ENCODE measurements at places on chromosomes 16 and 17.

GRCh38 chr17:57667461-57667923, 77.6 kb downstream of the CCDC182 start:
- DNase-seq = no peak

GRCh38 chr16:12532871-12533610, 270.6 kb downstream of the CPPED1 start:
- DNase-seq = peak; percentile 69

- no peak for DNase-seq
Observed at GRCh38 chr17:31385428-31386285, 5.8 kb upstream of the RAB11FIP4 start.

GRCh38 chr16:85369741-85370528, 243.2 kb upstream of the GSE1 start:
- DNase-seq = peak; percentile 61

DNA sequence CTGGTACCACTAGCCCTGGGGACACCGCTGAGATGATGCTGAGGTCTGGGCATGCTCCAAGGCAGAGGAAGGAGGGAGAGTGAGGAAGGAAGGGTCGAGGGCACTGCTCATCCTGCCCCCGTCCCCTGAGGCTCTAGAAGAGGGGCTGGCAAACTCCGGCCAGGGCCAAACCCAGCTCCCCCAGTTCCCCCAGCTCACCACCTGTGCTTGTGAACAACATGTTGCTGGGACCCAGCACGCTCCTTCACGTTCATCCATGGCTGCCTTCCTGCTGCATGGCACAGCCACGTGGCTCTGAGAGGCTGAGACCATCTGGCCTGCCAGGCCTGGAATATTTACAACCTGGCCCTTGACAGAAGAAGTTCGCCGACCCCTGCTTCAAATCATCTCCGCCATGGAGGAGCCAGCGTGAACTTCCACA, 81.2 kb downstream of the RBFOX3 start:
- no peak for DNase-seq

- no peak for DNase-seq
Observed at GRCh38 chr17:16286947-16287562, 66.2 kb downstream of the CENPV start.

GRCh38 chr17:61770752-61771533, 92.4 kb downstream of the BRIP1 start:
- no peak for DNase-seq

GRCh38 chr16:84324434-84325262, 30.0 kb downstream of the WFDC1 start:
- no peak for DNase-seq

DNA sequence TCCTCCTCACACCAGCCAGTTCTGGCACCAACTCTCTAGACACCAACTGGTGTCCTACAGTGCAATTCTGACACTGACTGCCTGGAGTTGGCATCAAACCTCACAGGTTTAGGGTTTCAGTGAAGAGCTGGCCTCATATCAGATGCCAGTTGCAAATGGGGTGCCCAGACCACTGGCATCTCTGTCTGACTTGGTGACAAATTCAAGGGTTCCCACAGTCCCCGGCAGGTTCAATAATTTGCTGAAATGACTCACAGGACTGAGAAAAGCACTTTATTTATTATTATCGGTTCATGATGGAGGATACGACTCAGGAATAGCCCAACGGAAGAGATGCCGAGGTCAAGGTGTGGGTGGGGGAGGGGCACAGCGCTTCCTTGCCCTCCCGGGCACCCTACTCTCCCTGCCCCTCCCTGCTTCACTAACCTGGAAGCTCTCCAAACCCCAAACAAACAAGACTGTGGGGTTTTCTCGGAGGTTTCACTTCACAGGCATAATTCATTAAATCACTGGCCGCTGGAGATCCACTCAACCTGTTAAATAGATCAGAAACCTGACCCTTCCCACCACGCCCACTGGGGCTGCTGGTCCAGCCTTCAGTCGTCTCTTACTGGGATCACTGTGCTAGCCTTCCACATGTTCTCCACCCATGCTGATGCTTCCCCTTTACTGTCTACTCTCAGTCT, 1.7 kb upstream of the NLRP1 start:
- DNase-seq = peak; percentile 39

DNA sequence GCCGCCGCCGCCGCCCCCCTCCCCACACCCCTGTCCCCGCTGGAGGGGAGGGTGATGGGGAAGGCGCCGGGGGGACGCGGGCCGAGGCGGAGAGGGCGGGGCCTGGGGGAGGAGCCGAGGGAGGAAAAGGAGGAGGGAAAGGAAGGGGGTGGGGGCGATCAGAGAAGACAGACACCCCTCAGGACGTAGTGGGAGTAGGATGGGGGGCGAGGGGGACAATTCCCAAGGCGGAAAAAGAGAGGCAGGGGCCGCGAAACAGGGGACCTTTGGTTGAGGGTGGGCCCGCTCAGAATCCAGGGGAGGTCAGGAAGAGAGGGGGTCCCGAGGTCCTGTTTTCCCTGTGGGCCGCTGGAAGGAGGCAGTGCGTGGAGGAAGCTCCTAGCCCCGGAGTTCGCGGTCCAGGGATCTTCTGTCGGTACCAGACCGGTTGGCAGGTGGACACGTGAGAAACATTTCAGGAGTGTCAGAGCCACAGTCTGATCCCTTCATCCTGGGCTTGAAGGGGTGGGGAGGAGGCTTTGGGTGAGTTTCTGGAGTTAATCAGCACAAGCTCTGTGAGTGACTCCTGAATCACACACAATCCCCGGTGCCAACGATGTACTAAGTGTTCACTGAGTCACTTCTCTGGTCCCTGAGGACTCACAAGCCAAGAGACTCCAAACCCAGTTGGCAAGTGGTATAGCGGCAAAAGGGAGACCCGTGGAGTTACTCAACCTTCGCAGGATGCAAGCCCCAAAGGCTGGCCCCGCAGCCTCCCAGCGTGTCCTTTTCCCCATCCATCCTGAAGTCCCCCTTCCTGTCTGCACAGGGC, at the start of gene XYLT1:
TSS of gene XYLT1 (minus strand) at position 53 of the 811 bp plus-strand sequence. CDS start 164 bp downstream, outside the sequence.
- DNase-seq = peak; percentile 59

GRCh38 chr17:68314916-68315535, 23.7 kb downstream of the ARSG start:
- no peak for DNase-seq

GRCh38 chr17:8855477-8856204, 11.8 kb downstream of the PIK3R6 start:
- no peak for DNase-seq

GRCh38 chr16:67419502-67419901, 3.2 kb upstream of the ZDHHC1 start:
- DNase-seq = no peak

DNA sequence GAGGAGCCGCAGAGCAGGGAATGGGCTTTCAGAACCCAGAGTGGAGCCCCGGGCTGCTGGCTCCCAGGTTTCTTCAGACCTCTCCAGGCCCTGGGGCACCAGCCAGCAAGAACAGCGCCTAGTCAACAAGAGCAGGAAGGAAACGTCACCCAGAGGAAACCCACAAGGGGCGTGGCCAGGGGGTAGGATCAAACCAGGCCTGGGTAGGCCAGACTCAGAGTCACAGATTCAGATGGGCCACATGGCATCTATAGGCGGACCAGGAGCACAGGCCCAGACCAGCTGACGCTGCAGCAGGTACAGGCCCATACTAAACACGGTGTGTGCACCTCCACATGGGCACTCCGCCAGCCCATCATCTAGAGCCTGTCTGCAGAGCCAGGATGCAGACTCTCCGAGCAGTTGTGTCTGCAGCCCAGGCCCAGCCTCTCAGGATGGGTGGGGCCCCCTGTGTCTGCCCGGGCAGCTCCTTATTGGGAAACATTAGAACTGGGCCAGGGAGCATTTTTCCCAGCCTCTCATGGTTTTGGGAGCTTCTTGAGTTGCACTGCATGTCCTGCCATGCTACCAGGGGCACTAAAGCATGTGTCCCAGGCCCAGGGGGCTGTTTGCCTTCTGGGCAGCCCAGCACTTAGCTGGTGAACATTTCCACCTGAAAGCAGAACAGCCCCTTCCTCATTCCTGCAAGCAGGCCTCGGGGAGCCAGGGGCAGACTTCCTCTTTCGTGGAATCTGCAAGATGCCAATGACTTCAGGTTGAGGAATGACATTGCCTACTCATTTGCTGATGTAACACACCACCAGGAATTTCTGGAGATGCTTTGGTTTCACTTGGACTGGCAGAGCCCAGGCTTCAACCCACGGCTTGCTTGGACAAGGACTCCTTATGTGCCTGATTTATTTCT, at the start of gene NLRP1:
TSS of gene NLRP1 (minus strand) at position 127 of the 904 bp plus-strand sequence. CDS start 552 bp downstream, outside the sequence.
- DNase-seq = peak; percentile 95

DNA sequence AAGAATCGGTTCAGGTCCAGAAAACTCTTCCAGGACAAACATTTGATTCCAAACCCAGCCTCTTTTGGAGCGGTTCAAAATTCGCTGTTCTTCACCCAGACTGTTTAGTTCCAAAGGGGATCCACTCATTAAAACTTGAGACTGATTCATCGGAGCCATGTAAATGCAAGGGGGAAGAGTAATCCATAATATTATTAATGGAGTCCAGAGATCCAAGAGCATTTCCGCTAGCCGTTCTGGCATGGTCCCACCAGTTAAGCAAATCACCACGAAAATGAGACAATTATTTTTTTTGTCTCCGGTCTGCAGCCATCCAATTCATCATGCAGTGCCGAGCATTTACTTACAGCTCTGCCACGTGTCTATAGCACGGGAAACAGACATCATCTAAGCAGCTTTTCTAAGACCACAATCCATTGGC, 15.1 kb downstream of the CDH8 start:
- DNase-seq = no peak

DNA sequence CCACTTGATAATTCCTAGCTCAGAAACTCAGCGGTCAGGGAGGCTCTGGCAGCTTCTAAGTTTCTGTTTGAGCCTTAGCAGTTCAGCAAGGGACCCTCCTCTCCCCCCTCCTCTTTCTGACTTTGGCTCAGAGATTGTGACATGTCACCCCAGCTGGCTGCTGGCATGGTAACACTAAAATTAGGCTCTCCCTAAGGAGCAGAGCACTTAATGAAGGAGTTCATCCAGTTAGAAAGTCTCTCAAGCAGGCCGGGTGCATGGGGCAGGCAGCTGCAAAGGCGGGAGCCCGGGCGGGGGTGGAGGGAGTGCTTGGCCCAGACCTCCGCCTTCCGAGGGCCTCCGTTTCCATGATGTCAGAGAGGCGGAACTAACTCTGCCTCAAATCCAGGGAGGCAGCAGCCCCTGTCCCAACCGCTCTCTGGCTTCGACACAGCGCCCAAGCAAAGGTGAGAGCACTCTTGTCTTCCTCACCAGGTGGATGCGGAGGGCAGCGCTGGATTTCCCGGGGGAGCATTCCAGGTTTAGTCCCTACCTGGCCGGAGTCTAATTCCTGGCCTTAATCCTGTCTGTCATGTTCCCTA, 128.0 kb upstream of the PLCG2 start:
- DNase-seq = no peak

DNA sequence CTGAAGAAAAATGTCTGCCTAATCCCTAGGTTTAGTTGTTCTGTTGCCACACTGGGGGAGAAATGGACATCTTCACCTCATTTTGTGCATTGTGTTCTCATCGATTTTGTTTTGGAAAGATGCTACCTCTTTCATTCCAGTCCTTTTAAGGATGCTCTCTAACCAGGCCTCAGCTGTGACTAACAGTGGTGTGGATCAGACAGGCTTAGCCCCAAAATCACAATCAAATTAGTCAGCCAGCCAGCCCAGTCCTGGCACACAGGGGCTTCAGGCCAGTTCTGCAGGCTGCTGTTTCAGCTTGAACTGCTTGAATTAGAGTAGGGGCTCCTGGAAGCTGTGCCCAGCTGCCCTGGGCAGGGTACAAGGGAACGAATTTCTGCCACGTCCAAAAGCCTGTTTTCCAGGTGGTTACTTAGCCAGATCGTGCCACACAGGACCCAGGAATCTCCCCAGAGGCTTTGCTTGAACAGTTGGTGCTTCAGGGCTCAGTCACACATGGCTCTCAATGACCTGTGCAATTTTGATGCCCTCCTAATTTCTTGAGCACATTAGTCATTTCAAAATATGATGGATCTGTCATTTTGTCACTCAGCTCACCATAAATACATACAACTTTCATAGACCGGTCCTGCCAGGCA, 60.7 kb downstream of the CLEC16A start:
- DNase-seq = no peak

- DNase-seq = no peak
Observed at GRCh38 chr16:48110982-48111381, 44.8 kb downstream of the ABCC12 start.

- DNase-seq = no peak
Observed at GRCh38 chr16:16062023-16062937, 112.9 kb downstream of the ABCC1 start.

DNA sequence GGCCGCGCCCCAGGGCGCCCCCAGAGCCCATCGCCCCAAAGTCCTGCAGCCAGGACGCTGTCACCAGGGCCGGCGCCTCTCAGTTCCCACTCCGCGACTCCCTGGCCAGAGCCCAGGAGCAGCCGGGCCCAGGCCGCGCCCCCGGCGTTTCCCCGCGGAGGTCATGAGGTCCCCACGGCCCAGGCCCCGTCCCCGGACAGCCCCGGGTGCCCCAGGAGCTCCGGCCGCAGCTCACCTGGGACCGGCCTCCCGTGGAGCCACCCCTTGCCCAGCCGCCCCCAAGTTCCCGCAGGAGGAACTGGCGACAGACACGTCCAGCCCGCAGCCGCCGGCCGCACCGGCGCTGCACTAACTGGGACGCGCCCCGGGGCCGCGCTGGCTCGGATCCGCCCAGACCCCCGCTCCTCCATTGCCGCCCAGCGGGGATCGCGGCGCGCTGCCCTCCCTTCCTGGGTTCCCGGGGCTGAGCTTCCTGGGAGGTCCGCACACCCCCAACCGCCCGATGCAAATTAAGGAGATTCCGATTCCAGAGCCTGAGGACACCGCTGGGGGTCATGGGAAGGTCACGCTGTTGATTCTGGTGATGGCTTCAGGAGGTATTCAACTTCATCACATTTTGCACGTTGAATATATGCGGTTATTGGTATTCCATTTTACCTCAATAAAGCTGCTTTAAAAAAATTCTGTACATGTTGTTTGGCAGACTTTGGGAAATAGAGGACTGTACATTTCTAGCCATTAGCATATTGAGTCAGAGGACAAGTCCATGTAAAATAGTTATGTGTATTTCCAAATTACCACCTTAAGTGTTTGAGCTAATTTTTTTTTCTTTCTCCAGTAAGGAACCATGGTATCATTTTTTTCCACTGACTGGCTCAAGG, 9.9 kb downstream of the AHSP start:
- no peak for DNase-seq

DNA sequence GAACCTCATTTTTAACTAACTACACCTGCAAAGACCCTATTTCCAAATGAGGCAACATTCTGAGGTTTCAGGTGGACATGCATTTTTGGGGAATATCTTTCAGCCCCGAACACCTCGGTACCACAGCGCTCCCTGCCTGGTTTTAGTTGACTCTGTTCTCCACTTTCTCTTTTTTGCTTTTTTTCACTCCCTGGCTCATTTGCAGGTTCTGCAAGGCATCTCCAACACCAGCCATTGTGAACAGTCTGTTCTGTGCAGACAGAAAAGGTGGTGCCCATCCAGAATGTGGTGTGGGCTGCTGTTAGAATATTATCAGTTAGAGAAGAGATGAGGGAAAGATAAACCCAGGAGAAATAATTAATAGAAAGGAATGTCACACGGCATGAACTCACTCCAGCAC, 32.5 kb upstream of the ZCCHC14 start:
- DNase-seq = no peak

Measured in activated T-cell treated with anti-CD3 and anti-CD28 coated beads, Interleukin-2, amount 50 U/mL, for 72 hours (primary cell).